ENCODE measurements at places on chromosomes 4 and X.
A peak's percentile ranks its signal among the peaks of the same experiment; 100 is the strongest.

DNA sequence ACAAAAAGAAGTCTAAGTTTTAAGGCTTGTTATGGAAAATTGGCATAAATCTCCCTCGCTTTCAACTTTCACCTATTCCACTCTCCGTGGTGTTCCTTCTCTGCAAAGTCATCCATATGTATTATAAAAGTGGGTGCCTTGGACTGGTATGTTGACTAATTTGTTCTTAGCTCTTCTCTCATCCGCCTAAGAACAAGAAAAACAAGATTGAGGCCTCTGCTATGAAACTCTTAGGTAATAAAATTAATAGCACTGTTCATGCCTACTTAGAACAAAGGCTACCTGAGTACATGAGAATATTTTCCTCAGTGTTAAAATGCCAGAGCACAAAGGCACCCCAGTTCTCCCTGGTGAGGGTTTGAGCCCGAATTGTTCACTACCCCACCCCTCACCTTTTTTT is 1.3 kb downstream of the CNGA1 start:
- no peak for DNase-seq

DNA sequence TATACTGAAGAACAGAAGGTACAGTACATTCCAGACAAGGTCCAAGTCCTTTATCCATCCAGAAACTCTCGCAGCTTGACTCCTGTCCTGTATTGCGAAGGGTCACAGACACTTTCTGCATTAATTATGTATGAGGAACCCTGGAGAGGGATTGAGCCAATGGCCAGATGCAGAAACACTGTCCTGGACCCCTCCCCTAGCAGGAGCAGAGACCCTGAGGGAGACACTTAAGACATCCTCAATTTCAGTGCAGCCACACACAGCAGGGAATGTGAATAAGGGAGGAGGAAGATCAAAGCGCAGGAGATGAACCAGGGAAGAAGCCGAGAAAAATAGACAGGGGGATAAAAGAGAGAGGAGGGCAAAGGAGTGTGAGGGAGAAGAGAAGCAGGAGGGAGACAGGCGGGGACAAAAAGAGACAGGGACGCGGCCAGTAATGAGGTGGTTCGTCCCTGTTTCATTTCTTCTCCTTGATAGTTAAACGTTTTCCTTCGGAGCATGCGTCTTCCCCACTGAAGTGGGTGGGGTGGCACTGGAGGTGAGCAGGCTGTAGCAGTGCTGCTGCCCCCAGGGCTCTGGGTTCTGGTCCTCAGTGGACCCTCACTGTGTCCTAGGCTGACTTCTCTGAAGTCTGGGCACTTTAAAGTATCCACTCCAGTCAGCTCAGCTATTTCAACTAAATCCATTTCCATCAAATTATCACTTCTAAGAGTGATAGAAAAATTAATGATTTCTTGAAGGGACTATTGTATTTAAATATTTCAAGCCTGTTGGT is 356.4 kb upstream of the NOCT start:
- no peak for DNase-seq

- DNase-seq, result no peak
Measured at GRCh38 chr4:70681704-70682103, 6.6 kb upstream of the UTP3 start.

DNA sequence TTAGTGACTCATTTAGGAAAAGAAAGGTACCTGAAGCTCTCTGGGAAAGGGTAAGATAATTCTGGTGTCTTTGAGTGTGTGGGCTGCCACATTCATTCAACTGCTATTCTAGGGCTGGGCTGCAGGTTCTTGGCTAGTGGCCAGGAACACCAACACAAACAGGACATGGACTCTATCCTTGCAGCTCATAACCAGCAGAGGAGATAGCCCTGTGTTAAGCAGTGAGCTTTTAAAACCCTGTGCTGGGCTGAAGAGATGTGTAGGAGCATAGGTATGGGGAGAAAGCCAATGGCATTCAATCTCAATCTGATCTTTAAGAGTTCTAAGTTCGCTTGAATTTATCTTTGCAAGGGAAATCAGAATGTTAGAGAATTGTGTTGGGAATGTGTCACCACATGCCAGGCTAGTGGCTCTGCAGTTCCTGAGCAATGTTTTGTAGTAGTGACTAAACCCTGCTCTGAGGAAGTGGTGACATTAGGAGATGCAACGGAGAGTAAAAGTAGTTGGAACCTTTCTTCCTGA is 39.2 kb downstream of the SGMS2 start:
- peak; percentile 26 for DNase-seq

- no peak for DNase-seq
Measured at GRCh38 chr4:42281324-42282020, 115.8 kb upstream of the SHISA3 start.

DNA sequence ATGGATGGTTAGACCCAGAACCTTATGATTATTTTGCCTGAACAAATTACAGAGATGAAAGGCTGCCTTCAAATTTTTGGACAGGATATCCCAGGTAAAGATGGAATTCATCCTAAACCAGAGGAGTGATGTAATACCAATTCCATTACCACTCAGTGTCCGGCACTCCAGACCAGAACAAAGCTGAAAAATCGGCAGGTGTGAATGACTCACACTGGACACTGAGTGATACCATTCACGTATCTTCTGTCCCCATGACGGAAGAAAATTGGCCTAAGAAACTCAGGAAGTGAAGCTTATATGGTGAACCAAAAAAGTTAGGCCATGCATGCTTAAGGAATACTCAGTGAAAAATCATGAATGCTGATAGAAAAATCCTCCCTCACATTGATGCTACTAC is 34.5 kb downstream of the PALLD start:
- DNase-seq, result peak; percentile 54

DNA sequence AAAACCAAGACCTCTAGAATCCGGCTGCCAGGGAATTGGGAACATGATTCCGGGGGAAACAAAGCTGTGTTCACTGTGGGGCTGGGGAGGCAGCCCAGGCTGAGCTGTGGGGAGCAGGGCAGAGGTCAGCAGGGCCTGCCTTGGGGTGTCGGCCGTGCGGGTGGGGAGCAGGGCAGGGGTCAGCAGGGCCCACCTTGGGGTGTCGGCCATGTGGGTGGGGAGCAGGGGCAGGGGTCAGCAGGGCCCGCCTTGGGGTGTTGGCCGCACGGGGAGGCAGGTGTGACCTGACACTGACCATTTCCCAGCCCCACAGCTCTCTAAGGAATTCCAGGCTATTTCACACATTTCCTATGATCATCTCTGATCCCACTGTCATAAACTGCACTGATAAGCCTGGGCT is 45.6 kb upstream of the CPLX1 start:
- DNase-seq, result no peak

DNA sequence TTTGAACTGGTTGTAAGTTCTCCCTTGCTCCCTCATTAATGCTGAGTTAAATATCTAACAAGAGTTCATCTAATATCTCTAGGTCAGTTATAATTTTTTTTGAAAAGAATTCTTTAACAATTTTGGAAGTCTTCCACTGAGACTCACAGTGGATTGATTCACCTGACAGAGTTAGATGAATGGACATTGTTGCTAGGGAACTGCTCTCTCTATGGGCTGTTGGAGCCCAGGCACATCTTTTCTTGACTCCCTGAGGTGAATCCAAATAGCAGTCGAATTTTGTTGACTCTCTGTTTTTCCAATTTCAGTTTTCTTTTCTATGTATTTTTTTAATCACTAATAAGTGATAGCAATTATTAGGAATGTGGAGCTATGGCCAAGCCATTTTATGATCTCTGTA is 996.1 kb upstream of the PABPC4L start:
- DNase-seq, result no peak

- no peak for DNase-seq
Measured at GRCh38 chr4:3215733-3216132, 33.2 kb upstream of the MSANTD1 start.

DNA sequence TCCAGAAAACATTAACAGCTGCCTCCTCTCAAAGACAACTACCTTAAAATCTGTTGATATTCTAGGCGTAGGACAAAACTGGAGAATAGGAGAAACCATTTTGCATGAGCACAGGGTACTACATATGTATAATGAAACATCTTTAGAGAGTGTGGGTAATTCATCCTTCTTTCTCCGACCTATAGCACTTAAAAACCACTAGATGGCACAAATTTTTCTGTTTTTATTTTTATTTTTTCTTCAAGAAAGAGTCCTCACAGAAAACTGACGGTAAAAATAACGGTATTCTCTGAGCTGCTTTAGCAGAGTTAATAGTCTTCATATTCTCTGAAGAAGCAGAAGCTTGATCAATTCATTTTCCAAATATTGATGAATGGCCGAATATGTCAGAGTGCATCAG is 14.6 kb downstream of the SMIM31 start:
- DNase-seq, result peak; percentile 39

GRCh38 chr4:89640620-89641366 is 196.2 kb downstream of the SNCA start:
- DNase-seq, result peak; percentile 63

DNA sequence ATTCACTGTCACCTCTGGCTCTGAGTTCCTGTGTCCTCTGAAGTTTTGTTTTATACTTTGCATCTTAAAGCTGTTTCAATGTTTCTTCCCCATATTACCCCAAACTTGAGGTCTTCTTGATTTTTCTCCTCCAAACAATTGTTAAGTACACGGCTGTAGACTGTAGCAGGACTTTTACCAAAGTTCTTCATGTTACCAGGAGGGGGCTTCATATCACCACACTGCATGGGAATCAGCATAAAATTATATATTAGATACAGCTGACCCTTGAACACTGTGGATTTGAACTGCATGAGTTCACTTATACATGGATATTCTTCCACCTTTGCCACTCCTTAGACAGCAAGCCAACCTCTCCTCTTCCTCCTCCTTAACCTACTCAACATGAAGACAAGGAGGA is 56.6 kb downstream of the SPATA18 start:
- DNase-seq, result no peak

DNA sequence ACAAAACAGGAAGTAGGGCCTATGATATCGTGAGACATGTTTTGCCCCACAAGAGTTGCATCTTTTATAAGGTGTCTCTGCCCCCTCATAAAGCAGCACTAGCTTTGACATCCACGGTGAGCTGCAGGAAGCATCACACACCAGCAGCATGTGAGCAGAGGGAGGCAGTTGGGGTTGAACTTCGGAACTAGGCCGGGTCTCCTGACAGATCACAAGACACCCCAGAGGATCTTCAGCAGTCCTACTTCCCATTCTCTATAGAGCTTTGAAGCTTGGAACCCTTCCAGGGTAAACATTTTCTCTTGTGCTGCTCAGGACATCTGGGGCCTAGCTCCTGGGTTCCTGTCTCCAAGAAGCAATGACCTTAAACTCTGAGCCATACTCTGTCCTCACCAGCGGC is 27.5 kb downstream of the YY2 start:
- no peak for DNase-seq

DNA sequence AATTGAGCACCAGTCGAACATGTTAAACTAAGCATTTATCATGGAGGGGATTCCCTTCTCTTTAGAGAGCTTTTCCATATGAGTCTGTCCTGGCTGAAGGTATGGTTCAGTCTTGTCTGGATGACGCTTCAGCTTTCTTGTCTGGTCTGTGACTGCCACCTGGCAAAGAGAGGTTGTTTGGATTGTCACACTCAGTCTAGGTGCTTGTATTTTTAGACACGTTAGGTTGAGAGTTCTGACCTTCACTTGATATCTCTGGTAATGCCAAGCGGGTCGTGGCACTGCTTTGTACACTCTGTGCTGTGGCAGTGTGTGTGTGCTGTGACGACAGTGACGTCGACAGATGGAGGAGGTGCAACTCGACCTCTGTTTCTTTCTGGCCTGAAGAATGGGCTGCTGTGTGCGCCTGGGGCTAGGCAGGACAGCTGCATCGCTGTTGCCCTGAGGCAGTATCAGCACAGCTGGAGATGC is 12.6 kb downstream of the NOCT start:
- DNase-seq, result no peak

GRCh38 chrX:43975796-43976195 is 2.6 kb upstream of the NDP start:
- DNase-seq, result peak; percentile 28

DNA sequence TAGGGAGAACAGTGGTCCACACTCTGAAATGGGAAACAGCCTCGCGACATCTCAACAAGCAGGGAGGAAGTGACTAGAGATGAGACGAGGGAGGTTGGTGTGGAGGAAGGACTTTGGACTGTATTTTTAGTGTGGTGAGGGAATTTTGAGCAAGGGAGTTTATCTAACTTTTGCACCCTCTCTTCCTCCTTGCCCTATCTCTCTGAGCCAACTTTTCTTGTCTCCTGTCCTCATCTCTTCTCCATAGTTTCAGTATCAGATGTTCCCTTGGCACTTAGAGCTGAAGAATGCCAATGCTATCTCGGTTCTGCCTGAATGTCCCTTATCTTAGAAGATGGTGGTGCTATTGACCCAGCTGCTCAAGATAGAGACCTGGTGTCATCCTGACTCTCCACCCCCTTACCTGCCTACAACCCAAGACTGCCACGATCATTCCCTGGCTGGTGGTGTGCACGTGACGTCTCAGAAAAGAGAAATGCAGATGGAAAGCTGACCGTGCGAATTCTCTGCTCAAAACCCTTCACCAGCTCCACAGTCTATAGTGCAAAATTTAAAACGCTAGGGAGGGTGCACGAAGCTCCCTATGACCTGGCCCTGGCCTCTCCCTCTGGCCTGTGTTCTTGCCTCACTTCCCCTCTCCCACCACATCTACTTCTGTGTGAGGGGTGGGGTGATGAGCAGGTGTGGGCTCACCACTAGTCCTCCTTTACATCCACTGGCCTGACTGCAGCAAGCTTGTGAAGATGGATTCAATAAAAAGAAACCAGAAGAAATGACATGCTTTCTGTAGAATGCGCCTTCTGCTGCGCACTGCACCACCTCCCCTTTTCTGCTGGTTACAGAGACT is 20.9 kb downstream of the MPP1 start:
- DNase-seq, result no peak

DNA sequence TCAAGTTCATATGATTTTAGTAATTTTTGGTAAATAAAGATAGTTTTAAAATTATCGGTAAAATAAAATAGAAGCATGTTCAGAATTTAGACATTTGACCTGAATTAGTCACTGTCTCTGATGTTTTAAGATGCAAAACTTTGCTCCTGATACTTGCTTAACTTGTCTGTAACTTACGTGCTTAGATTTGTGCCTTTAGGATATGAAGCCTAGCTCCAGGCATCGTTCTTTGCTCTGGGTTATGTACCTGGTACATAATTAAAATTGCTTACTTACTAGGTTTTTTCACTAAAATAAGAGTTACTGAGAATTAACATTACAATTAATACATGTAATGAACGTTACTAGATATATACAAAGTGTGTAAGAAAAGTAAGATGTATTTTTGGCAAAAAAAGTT is 24.9 kb upstream of the AADAT start:
- DNase-seq, result no peak

GRCh38 chrX:132207996-132208395 is 11.3 kb downstream of the RAP2C start:
- DNase-seq, result no peak

- DNase-seq, result no peak
Measured at GRCh38 chr4:2599304-2599654, 62.8 kb downstream of the FAM193A start.

DNA sequence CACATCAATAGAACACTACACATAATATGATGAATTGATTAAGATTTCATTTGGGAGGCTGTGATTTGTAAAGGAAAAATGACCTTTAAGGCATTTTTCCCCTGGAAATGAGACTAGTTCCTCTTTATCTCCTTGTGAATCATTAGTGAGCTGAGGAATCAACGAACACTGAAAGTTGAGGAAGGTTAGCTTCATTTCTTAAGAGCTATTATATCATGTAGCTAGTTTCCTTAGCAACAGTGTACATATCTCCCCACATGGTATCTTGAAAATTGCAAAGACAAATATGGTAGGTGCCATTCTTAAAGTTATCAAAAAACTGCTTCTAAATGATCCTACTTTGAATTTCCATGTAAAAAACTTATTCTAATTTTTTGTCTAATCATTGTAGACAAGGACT is 127.5 kb upstream of the NRK start:
- no peak for DNase-seq

Data from SW480 (cell line).